CD4-positive, alpha-beta T cell treated with Interferon gamma for 1 hour (primary cell): ENCODE measurements at places on chromosomes 2 and 18.
A peak's percentile ranks its signal among the peaks of the same experiment; 100 is the strongest.

DNA sequence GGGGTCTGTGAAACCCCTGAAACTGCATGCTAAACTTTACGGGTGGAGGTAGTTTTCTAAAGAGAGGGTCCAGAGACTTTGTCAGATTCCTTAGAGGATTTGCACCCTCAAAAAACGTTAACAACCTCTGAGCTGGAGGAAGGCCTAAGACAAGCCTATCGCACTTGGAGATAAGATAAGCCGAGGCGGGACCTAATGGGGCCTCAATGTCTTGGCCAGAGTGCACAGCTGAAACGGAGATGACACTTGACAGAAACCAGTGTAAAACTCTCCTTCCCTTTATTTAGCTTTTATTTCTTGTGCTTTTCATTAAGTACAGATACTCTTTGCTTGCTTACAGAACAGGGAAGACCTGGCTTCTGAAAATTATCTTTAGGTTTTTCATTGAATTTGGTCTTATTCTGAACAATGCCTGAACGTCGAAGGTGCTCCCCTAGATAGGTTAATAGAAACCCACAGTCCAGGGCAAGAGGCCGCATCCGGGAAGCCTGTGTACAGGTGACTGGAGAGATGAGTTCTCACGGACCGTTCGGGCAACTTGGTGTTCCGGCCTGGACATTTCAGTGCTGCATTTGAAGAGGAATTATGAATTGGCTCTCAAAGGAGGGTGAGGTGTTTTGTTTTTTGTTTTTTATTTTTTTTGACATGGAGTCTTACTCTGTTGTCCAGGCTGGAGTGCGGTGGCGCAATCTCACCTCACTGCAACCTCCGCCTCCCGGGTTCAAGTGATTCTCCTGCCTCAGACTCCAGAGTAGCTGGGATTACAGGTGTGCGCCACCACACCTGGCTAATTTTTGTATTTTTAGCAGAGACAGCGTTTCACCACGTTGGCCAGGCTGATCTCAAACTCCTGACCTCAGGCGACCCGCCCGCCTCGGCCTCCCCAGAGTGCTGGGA lies 49.7 kb downstream of the SH3BP4 start:
- no peak for DNase-seq

DNA sequence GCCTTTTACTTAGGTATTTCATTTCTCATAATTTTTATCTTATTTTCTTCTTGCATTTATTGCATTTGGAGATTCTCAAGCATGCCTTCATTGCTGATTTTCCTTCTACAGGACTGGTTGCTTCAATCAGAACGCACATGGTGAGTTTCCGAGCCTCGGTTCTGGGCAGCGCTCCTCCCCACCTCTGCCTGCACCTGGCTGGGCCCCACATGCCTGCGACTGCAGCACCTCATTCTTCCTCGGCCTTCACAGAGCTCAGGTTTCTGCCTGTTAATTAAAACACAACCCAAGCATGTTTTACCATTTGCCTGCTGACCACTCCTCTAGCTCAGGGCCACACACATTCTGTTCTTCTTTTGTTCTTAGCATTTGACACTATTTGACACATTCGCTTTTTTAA lies 398.8 kb downstream of the GALR1 start:
- DNase-seq: no peak

GRCh38 chr18:47953471-47953931 lies 23.0 kb upstream of the SMAD2 start:
- peak; percentile 29 for DNase-seq

- DNase-seq: no peak
These were observed 299.4 kb downstream of the AGAP1 start for GRCh38 chr2:235793163-235793752.

DNA sequence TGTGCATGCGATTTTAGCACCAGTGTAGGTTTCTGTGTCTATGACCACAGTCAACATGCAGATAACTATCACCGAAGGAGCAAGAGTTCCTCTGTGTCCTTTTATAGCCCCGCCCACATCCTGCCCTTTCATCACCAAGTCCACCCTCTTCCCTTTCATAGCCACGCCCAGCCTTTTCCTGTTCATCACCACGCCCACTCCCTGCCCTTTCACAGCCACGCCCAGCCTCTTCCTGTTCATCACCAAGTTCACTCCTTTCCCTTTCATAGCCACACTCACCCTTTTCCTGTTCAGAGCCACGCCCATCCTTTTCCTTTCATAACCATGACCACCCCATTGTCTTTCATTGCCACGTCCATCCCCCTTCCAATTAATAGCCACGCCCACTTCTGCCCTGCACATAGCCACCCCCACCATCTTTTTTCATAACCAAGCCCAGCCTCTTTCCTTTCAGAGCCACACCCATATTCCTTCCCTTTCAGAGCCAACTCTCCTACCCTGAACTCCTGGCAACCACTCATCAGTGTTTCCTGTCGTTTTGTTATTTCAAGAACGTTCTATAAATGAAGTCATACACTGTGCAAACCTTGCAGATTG lies 273.9 kb downstream of the MYT1L start:
- DNase-seq: peak; percentile 66

- no peak for DNase-seq
These were observed 8.0 kb downstream of the SIX3 start for GRCh38 chr2:44949329-44950151.

DNA sequence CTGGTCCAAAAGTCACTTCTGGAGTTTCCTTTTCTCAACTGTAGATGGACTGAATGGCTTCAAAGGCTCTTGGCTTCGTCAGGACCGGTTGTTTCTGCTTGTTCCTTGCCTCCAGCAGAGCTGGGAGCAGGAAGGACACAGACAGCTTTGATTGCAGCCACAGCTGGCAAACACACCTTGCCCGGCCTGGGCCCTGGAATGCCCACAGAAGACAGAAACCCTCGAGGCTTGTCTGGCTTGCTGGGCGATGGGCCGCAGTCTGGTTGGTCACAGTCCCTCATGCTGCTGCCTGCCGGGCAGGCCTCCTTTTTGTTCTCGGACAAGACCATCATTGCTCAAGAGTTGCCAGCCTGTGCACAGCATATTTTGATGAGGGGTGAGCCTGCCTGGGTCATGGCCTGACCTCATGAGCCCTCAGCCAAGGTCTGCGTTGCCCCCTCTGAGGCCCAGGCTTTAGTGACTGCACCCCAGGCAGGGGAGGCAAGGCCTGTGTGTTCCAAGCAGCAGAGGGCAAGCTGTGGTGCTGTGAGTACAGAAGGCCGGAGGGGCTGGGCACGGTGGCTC lies 37.8 kb downstream of the ATP6V1C2 start:
- DNase-seq: no peak

DNA sequence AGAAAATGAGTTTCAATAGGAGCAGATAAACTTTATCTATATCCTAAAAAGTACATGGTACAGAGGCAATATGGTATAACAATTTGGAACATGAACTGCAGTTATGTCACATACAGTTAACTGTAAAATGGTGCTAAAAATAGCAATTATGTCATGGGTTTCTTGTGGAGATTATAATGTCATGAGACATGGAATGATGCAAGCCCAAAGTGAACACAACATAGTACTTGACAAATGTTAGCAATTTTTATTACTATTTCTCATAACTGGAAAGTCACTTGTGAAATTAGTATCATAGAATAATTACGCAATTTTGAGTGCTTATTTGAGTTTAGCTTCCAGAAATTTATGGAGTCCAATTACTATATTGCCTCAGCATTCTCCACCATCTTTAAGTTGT lies 1263.4 kb downstream of the DSC3 start:
- DNase-seq: no peak
